ENCODE measurements at places on chromosomes 6 and 20.

- DNase-seq: no peak
Measured at GRCh38 chr6:32267035-32267434, 43.2 kb upstream of the NOTCH4 start.

- no peak for DNase-seq
Measured at GRCh38 chr6:148112851-148113319, 229.8 kb upstream of the SASH1 start.

DNA sequence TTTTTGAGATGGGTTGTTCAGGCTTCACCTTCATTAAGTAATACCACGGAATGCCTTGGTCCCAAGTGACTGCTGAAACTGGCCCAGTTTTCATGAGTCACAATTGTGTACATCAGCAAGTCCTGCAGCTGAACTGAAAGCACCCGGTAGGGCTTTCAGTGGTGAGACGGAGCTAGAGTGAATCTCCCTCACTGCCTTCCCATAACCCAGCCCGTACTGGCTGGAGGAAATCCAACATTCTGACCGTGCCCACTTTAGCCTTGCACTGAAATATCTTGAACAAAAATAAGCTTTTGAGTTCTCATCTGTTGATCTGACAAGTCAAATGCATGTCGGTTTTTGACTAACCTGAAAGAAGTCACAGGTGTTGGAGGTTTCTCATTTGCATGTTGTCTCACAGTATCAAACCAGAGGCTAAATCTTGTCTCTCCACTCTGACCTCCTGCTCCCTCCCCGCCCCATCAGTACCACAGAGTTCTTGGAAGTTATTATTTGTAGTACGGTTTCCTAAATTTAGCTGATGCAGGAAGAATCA lies 35.9 kb downstream of the DUSP22 start:
- no peak for DNase-seq

GRCh38 chr20:7411075-7411474 lies 529.2 kb downstream of the HAO1 start:
- DNase-seq: no peak

GRCh38 chr6:139800837-139801236 lies 426.4 kb upstream of the CITED2 start:
- DNase-seq: no peak

GRCh38 chr6:137676888-137677287 lies 182.7 kb upstream of the OLIG3 start:
- no peak for DNase-seq

DNA sequence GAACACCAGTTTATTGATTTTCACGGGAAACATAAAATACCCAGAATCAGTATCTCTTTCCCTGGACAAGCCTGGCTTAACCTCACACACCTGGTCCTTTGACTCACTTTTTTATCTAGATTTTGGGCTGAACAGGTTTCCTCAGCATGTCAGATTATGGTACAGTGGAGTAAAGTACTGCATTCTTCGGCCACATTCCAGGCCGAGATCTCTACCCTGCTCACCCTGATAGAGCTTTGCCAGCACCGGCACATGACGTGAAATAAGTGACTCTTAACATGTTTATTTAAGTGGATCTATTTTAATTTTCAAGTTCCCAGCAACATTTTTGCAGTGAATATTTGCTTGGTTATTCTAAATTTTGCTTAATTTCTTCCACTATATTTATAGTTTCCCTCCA lies 79.0 kb upstream of the POPDC3 start:
- DNase-seq: no peak

DNA sequence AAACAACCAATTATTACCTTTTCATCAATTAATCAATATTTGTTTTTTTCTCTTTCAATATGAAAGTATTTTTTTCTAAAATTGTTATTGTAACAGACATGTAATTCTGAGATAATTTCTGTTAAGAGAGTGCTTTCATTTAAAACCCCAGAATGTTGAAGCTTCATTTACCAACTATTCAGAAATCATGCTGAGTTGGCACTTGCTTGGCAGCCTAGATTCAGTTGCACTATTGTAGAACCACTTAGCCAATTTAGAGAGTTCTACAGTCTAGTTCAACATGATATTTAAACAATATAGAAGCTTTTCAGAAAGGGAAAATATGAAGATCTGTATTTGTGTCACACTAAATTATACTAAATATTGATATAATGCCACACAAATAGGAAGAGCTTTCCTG lies 56.1 kb upstream of the NKAIN2 start:
- DNase-seq: no peak

- no peak for DNase-seq
Measured at GRCh38 chr20:14568225-14568624, 230.8 kb upstream of the FLRT3 start.

DNA sequence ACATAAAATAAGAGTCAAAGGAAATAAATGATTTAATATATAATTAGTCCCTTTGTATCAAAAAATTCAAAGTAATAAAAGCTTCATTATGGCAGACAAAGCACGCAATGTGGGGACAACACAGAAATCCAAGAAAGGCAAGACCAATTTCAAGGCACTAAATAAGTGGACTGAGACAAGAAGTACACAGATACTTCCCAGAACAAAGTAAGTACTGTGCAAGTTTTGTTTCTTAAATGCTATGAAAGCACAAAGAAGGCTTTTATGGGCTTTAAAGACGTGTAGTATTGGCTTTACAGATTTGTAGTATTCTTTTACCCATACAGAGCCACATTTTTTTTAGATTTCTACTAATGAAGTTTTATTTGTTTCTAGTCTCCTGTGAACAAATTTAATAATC lies 174.6 kb downstream of the TRDN start:
- no peak for DNase-seq

GRCh38 chr6:144675231-144675861 lies 390.2 kb downstream of the UTRN start:
- no peak for DNase-seq

All from hippocampal formation (tissue), 2 donors.